CD4-positive, alpha-beta T cell (primary cell): ENCODE measurements at places on chromosomes 11 and 22. TPM values are rescaled to one million over a fixed set of nuclear protein-coding genes. Genes with fewer than 3 reads are reported as not detected.

- H3K27ac ChIP-seq, result no peak overlapping the region
- H3K36me3 ChIP-seq, result no peaks in the 10 kb centered on the region
- no peak for DNase-seq
- H3K4me1 ChIP-seq, result peaks cover 17% of the 10 kb centered on the region
- H3K4me3 ChIP-seq, result no peak overlapping the region
Measured at GRCh38 chr11:1733009-1733715, 17.2 kb downstream of the IFITM10 start.

DNA sequence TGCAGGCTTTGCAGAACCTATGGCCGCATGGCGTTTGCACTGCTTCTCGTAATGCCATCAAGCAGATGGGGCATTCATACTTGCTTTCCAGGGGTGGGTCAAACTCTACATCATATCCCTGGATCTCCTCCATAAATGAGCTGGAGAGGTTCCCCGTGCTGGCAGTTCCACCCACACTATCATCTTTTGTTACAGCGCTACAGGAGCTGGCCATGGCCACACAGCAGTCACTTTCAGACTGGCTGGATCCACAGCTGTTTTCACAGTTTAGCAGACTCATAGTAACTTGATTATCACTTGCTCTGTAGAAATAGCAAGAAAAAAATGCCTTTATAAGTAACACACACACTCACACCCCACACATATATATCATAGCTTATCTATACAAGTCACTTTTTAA lies 8.8 kb downstream of the TRAF6 start:
- no peak overlapping the region for H3K4me3 ChIP-seq
- no peaks in the 10 kb centered on the region for H3K27me3 ChIP-seq
- peaks cover 2% of the 10 kb centered on the region for H3K4me1 ChIP-seq
- no peak for DNase-seq
- peaks cover 50% of the 10 kb centered on the region for H3K36me3 ChIP-seq
- no peak overlapping the region for H3K27ac ChIP-seq

DNA sequence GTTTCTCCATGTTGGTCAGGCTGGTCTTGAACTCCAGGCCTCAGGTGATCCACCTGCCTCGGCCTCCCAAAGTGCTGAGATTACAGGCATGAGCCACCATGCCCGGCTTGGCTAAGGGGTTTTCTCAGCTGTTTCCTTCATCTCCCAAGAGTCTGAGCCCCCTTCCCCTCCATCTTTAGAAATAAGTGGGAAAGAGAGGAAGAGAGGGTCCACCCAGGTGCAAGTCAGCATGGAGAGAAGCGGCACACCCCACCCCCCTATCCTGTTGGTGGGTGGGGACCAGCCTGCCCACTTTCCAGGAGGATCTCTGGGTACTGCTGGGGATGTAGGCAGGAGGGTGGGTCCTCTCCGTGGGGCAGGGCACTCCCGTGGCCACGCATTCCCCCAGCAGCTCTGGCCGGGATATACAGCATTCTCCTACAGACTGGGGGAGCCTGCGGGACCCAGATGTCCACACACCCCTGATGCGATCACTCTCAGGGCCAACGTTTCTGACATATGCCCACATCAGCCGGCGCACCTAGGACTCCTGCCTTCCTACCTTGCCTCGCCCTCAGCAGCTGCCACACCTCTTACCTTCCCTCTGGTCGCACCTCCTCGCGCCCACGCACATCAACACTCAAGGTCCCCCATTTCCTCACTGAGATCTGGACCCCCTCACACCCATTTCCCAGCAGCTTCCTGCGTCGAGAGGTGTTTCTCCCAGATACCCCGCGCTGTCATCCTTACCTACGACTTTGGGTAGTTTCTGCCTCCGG lies 8.9 kb downstream of the SCARF2 start:
- no peaks in the 10 kb centered on the region for H3K36me3 ChIP-seq
- H3K4me3 ChIP-seq, result peak overlapping the region; percentile 78
- no peak overlapping the region for H3K27ac ChIP-seq
- peaks cover 21% of the 10 kb centered on the region for H3K27me3 ChIP-seq
- DNase-seq, result no peak

GRCh38 chr11:3859373-3859881 lies 4.0 kb downstream of the STIM1 start:
- peaks cover 76% of the 10 kb centered on the region for H3K4me1 ChIP-seq
- no peaks in the 10 kb centered on the region for H3K27me3 ChIP-seq
- peak overlapping the region; percentile 95 for H3K4me3 ChIP-seq
- peak; percentile 55 for DNase-seq

GRCh38 chr11:62125316-62125715 lies 1.5 kb downstream of the INCENP start:
- H3K27me3 ChIP-seq, result no peaks in the 10 kb centered on the region
- no peak overlapping the region for H3K4me3 ChIP-seq
- peaks cover 22% of the 10 kb centered on the region for H3K36me3 ChIP-seq
- peaks cover 17% of the 10 kb centered on the region for H3K4me1 ChIP-seq

DNA sequence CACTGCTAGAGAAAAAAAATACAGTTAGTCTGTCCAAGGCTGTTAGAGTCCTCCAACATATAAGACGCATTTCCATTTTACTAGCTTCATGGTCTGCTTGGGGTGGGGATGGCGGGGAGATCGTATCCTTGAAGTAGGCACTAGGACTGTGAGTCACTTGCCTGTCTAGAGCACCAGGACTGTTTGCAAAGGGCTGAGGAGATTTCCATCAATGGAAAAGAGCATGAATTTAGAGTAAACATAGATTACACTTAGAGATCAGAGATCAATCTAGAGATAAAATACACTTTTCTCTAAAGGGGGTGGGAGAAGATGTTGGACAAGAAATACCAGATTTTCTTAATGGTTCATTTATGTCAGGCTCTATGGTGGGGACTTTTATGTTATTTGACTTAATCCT lies 1.7 kb upstream of the MS4A7 start:
- peaks cover 6% of the 10 kb centered on the region for H3K27me3 ChIP-seq
- H3K36me3 ChIP-seq, result no peaks in the 10 kb centered on the region
- no peak for DNase-seq
- peaks cover 3% of the 10 kb centered on the region for H3K4me1 ChIP-seq
- H3K27ac ChIP-seq, result no peak overlapping the region

- no peaks in the 10 kb centered on the region for H3K36me3 ChIP-seq
- H3K4me3 ChIP-seq, result no peak overlapping the region
- no peak overlapping the region for H3K27ac ChIP-seq
- peaks cover 12% of the 10 kb centered on the region for H3K27me3 ChIP-seq
- no peak for DNase-seq
Measured at GRCh38 chr11:36238036-36238631, 51.1 kb downstream of the COMMD9 start.

DNA sequence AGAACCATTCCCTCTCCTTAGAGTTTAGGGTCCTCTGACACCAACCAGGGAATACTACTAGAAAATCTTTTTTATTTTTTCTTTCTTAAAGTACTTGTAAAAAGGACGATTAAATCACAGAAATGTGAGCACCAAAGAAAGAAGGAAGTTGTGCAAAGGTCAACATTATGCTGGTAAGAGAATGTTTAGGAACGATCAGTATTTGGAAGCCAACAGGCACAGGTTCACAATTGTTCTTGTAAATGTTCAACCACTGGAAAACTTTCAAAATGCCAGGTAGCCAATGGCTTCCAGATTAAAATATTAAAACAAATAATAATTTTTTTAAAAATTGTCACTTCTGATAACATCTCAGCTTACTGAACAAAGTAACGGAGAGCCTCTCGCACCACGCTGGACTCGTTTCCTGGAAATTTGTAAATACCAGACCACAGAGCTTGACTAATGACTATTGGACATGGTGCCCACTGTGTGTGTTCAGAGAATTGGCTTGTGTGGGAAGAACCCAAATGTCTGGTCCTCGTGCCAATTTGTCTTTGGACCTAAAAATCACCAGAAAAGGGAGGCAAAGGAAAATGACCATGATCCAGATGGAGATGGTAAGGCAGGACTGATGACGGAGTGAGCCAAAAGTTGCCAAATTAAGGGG lies 20.8 kb downstream of the COMMD9 start:
- peaks cover 21% of the 10 kb centered on the region for H3K36me3 ChIP-seq
- H3K27me3 ChIP-seq, result no peaks in the 10 kb centered on the region
- H3K4me3 ChIP-seq, result no peak overlapping the region
- no peak overlapping the region for H3K27ac ChIP-seq

- H3K27ac ChIP-seq, result no peak overlapping the region
- no peaks in the 10 kb centered on the region for H3K36me3 ChIP-seq
- no peak overlapping the region for H3K4me3 ChIP-seq
- H3K27me3 ChIP-seq, result no peaks in the 10 kb centered on the region
- DNase-seq, result no peak
Measured at GRCh38 chr11:69371731-69372588, 78.0 kb downstream of the MYEOV start.

DNA sequence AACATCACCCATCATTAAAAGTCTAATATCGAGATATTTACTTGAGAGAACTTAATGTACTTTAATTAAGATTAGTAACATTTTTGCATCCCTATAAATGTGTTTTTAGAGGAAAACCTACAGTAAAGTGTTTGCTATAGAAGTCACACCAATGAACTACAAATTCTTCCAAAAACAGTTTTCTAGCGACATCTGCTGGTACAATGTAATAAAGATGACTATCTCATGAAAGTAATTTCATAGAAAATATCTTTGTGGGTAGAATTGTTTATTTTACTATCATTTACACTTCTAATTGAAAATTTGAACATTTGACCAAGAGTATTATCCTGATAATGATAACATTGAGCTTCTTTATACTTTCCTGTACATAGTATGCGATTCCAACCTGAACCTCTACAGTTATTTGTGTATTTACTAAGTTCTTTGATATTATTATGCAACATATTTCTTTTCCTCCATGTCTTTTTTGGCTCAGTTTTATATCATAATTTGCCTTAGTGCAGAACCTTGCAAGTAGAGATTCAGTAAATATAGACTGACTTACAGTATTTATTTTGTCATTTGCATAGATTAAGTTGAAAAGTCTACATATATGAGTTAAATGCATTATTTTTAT lies 252.7 kb downstream of the TMEM135 start:
- no peaks in the 10 kb centered on the region for H3K4me1 ChIP-seq
- H3K36me3 ChIP-seq, result no peaks in the 10 kb centered on the region
- H3K27me3 ChIP-seq, result no peaks in the 10 kb centered on the region
- no peak overlapping the region for H3K4me3 ChIP-seq
- no peak overlapping the region for H3K27ac ChIP-seq

GRCh38 chr22:38172832-38173640 lies 8.6 kb downstream of the PLA2G6 start:
- H3K4me3 ChIP-seq, result no peak overlapping the region
- no peak overlapping the region for H3K27ac ChIP-seq
- H3K36me3 ChIP-seq, result peaks cover 23% of the 10 kb centered on the region
- H3K27me3 ChIP-seq, result no peaks in the 10 kb centered on the region
- no peak for DNase-seq

DNA sequence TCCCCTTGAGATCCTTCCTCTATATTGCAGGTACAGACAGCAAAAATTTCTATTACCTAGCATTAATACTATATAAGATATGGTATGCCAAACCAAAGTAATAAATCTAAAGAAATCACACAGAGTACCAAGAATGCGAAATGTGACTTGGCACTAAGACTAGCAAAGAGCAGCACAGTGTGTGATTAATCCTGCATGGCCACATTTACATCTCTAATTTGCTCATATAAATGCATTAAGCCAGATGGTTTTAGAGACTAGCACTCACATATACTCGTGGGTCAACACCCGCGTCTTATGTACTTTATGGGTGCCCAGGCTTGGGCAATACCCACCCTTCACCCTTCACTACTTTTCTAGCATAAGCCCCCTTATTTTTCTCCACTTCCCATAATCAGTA lies 213.2 kb downstream of the TTC28 start:
- H3K27ac ChIP-seq, result no peak overlapping the region
- no peak overlapping the region for H3K4me3 ChIP-seq
- DNase-seq, result no peak
- H3K4me1 ChIP-seq, result no peaks in the 10 kb centered on the region
- H3K27me3 ChIP-seq, result no peaks in the 10 kb centered on the region
- H3K36me3 ChIP-seq, result no peaks in the 10 kb centered on the region

DNA sequence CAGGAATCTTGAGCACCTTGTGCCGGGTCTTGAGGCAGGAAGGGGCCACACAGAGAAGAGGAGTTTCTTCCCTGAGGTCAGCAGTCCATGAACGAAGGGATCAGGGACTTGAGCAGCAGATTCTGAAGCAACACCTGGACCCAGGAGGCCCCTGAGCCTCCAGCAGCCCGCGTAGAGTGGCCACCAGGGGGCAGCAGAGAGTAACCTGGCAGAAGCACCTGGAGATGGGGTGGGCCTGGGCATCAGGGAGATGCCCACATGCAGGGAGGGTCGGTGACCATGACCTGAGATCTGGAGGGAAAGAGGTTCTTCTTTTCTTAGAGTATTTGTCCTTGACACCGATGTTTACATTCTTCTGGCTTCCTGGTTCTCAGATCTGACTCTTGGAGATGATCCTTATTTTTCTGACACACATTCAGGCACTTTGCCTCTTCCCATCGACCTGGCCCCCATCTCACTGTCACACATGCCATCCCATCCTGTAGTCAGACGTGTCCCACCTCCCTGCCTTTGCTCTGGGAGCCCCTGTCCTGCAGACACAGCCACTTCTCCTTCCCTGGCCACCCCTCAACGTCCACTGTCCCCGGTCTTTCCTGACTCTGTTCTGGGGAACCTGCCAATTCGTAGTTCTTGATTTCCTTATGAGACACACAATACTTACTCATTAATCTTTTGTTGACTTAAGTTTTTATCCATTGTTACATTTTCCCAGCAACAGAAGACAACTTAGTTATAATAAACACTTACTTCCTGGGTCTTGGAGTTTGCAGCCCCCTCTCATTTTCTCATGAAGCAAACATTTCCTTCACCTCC lies 66.5 kb downstream of the GGTLC2 start:
- no peaks in the 10 kb centered on the region for H3K4me1 ChIP-seq
- H3K27ac ChIP-seq, result no peak overlapping the region
- H3K36me3 ChIP-seq, result no peaks in the 10 kb centered on the region
- H3K27me3 ChIP-seq, result no peaks in the 10 kb centered on the region

- peaks cover 10% of the 10 kb centered on the region for H3K4me1 ChIP-seq
- no peaks in the 10 kb centered on the region for H3K36me3 ChIP-seq
- no peak overlapping the region for H3K4me3 ChIP-seq
- H3K27me3 ChIP-seq, result no peaks in the 10 kb centered on the region
Measured at GRCh38 chr11:12287009-12287373, 90.4 kb upstream of the PARVA start.

GRCh38 chr11:11211186-11211585 lies 141.9 kb downstream of the CSNK2A3 start:
- H3K27ac ChIP-seq, result no peak overlapping the region
- H3K4me1 ChIP-seq, result no peaks in the 10 kb centered on the region
- H3K4me3 ChIP-seq, result no peak overlapping the region
- H3K36me3 ChIP-seq, result no peaks in the 10 kb centered on the region
- H3K27me3 ChIP-seq, result no peaks in the 10 kb centered on the region
- no peak for DNase-seq

GRCh38 chr22:39422721-39423120 lies 23.1 kb downstream of the TAB1 start:
- H3K4me1 ChIP-seq, result no peaks in the 10 kb centered on the region
- no peaks in the 10 kb centered on the region for H3K27me3 ChIP-seq
- no peak overlapping the region for H3K27ac ChIP-seq
- H3K4me3 ChIP-seq, result no peak overlapping the region
- DNase-seq, result no peak
- H3K36me3 ChIP-seq, result peaks cover 81% of the 10 kb centered on the region

The LRRC32 gene
- 2.4 TPM for total RNA-seq

The HTR3B gene
- not detected for total RNA-seq

The SMC1B gene
- total RNA-seq, result not detected

The NEFH gene
- 0.06 TPM for total RNA-seq

The CCDC87 gene
- total RNA-seq, result 0.25 TPM

The TNKS1BP1 gene
- total RNA-seq, result 13.2 TPM

The NUP160 gene
- 41.9 TPM for total RNA-seq
